ENCODE measurements at places on chromosomes 7 and 10.

DNA sequence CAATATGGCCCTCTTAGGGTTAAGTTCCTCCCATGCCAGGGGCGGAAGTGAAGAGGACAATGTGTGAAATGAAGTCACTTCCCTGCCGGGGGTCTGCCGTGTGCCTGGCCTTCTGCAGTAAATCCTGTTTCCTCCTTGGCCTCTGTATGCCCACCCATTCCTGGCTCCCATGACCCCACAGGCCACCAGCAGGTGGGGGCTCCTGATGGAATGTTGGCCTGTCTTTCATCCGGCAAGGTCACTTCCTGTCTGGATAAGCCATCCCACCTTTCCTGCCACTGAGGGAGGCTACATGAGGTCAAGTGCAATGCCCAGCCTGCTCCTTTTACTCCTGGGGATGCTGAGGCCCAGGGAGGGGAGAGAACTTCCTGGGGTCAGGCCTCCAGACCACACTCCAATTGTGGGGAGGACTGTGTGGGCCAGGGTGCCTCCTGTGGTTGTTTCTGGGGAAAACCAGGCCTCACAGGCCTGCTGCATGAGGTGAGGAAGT lies 22.3 kb downstream of the PALD1 start:
- no peak for DNase-seq

GRCh38 chr7:70789481-70790214 lies 342.3 kb upstream of the GALNT17 start:
- no peak for DNase-seq

DNA sequence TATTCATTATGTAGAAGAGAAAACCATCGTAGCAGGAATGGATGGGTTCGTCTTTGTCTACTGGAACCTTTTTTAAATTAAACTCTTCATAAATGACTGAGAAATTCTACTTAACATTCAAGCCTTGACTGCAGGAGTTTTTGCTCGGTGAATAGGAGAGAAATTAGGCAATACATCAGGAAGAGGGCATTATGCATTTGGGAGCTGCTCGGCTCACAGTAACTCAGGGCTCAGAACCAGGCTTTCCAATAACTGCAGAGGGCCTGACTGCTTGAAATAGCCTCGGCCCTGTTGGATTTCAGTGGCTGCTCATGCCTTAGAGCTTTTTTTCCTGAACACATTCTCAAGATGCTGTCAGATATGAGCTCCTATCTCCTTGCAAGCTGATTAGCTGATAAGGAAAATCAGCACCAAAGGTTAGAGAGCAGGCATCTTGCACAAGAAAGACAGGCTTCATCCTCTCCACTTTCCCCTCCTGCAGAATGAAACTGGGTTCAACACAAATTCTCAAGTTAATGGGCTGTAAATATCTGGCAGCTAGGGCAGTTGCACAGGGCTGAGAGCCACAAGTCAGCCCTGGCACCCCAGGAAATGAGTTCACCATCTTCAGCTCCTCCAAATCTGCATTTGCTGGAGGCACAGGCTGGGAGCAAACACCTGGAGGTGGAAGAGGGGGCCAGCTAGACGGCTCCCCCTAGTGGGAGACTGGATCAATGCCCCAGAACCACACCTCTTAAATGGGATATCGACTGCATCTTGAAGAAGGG lies 24.3 kb downstream of the TECTB start:
- no peak for DNase-seq

- no peak for DNase-seq
These were observed 14.2 kb upstream of the ZNF786 start for GRCh38 chr7:149104749-149105148.

GRCh38 chr10:118339111-118339510 lies 3.0 kb downstream of the FAM204A start:
- DNase-seq = no peak
